Stimulated activated CD4-positive, alpha-beta T cell treated with anti-CD3 and anti-CD28 coated beads, Interleukin-15, amount 100 ng/mL, for 1 hour (primary cell): ENCODE measurements at places on chromosomes 2 and 18.

- no peak for DNase-seq
Observed at GRCh38 chr2:14348247-14348646, 284.3 kb upstream of the LRATD1 start.

- DNase-seq, result no peak
Observed at GRCh38 chr2:9519250-9519649, 36.4 kb downstream of the ADAM17 start.

- DNase-seq, result no peak
Observed at GRCh38 chr18:74486119-74486849, 9.9 kb upstream of the CNDP2 start.

GRCh38 chr2:182444806-182445205, 18.0 kb upstream of the PDE1A start:
- DNase-seq, result no peak

DNA sequence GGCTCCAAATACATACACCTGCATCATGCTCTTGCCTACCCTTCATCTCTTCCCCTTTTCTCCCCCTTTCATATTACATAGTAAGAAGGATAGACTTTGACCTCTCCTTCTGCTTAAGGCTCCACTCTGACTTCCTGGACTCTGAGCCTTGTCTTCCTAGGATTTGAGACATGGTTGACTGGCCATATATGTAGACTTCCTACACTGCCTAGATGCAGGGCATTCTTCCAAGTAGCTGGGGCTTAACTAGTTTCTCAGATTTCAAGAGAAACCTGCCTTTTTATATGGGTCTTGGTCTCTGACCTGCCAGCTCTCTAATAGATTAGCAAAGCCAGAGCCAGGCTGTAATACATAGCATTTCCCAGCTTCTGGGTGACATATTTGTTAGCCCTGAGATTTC, 35.4 kb upstream of the CYP26B1 start:
- DNase-seq, result no peak

DNA sequence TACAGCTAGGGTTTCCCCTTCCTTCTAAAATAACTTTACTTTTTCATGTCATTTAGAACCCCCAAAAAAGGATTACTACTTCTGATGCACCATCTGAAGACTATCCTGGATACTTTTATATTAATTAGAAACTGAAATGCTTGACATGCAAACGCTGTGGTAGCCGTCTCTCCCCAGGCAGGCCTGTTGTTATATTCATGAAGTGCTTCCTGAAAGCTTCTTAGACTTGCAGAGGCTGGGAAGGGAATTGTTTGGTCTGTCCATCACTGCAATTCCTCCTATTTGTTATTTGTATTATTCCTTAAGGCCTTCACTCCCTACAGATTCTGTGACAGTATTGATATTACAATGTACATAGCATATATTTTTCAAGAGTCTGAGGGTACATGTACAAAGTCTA, 370.2 kb downstream of the NRXN1 start:
- DNase-seq, result no peak

DNA sequence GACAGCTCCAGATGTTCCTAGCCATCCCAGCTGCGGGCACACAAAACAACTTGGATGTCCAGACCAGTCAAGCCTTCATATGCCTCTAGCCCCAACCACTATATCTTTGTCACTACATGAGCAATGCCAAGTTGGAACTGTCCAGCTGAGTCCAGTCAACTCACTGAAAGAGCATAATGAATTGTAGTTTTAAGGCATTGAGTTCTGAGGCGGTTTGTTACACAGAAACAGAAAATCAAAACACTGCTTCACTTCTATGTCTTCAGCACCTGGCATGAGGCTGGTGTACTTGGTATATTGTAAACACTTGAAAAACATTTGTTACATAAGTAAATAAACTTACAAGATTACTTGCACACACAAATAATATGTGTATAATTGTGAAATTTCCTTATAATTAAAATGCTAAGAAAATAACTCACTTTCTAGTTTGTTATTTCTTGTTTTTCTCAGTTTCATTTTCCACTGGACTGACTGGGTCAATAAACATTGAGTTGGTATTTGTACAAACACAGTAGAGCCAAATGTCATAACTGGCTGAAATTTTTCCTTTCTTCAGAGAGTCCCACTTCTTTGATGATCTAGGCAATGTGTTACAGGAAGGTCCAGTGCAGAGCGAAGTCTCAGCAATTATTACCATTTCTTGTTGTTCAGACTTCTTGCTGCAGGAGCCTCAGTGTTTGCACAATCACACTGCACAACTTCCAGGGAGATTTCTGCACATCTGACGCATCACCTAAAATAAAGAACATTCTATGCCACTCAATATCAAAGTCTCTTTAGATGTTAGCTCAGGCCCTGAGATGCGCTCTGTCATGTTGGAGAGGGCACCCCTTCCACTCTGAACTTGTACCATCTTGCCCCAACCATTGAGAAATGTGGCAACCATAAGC, 38.2 kb upstream of the DPP4 start:
- no peak for DNase-seq

DNA sequence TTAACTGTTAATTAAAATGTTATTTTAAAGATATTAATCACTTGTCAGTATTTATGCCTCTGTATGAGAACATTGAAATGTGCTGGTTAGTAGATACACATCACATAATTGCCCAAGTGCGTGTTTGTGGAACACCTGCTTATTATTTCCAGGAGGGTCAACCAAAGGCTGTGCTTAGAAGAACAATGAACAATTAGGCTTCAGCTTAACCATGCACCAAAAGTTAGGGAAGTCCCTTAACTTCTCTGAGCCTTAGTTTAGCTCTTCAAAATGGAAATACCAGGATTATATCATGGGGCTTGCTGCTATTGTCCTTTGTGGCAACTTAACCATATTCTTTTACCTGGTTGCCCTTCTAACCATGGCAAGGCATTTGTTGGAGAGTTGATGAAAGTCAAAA, 43.0 kb upstream of the PLA2R1 start:
- DNase-seq, result no peak

DNA sequence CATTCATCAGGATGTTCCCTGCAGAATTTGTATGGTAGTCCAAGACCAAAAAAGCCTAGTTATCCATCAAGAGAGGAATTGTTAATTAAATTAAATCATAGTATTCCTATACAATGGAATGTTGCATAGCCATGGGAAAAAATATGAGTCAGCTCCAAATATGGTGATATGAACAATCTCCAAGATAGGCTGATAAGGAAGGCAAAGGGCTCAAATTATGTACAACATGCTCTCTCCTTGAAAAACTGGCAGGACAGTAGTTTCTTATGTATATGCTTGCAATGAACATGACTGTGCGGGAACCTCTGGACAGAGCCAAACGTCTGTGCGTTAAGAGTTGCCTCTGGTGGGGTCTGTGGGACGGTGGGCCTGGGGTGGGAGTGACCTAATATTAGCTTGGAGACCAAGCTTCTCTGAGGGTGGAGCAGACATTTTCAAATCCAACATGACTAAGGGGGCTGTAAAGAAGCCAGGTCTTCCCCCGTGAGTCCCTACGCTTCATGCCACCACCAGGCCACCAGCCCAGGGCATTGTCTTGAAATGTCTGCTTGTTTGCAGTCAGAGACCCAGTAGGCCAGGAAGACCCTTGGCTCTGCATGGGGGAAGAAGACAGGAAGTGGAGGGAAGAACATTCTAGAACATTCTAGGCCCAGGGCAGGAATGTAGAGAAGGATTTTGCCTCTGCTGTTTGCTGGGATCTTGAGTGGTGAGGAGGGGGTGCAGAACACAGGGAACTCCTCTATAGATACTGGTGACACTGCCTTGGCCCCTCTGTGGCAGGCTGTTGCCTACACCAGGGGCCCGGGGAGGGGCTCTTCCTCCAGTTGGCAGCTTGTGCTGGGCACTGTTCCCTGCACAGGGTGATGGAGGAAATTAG, 244.0 kb upstream of the HS6ST1 start:
- no peak for DNase-seq

- DNase-seq, result no peak
Observed at GRCh38 chr2:156489195-156489594, 53.0 kb downstream of the GPD2 start.

GRCh38 chr2:76211991-76212985, 501.6 kb upstream of the GCFC2 start:
- no peak for DNase-seq

DNA sequence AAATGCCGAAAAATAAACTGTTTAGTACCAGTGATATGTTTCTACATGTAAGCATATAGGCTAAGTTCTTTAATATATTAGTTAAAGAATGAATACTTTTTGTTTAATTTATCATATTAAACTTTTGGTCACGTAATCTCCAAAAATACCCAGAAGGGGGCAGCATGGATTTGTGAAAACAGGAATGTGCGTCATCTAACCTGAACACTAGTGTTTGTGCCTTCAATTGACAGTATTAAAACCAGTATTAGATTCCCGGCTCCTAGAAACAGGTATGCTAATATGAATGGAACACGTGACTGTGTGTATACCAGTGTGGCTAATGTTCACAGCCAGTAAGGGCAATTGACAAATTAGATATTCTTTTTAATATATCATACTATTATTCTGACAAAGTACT, 51.8 kb downstream of the WDR7 start:
- no peak for DNase-seq

GRCh38 chr2:207258263-207258991, 92.7 kb upstream of the KLF7 start:
- DNase-seq, result no peak

- no peak for DNase-seq
Observed at GRCh38 chr18:57915865-57916582, 112.9 kb upstream of the ATP8B1 start.

GRCh38 chr2:55801436-55801835, 107.8 kb upstream of the PNPT1 start:
- no peak for DNase-seq

GRCh38 chr2:16568998-16569784, 96.4 kb downstream of the CYRIA start:
- no peak for DNase-seq

GRCh38 chr2:43158259-43158880, 68.0 kb downstream of the ZFP36L2 start:
- no peak for DNase-seq

DNA sequence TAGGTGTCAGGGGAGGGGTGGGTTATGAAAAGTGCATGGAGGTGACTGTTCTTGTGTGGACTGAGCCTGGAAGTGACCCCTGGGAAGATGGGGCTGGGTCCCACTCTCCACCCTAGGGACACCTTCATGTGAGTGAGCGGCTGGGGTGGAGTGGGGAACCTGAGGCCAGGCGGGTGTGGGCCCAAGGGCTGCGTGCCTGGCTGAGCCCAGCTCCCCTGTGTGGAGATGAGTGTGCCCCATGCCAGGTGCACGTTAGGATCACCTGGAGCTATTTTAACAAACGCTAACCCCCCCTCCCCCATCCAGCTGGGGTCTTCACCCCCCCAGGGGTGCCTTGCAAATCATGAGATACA, 26.5 kb downstream of the ZAP70 start:
- no peak for DNase-seq

DNA sequence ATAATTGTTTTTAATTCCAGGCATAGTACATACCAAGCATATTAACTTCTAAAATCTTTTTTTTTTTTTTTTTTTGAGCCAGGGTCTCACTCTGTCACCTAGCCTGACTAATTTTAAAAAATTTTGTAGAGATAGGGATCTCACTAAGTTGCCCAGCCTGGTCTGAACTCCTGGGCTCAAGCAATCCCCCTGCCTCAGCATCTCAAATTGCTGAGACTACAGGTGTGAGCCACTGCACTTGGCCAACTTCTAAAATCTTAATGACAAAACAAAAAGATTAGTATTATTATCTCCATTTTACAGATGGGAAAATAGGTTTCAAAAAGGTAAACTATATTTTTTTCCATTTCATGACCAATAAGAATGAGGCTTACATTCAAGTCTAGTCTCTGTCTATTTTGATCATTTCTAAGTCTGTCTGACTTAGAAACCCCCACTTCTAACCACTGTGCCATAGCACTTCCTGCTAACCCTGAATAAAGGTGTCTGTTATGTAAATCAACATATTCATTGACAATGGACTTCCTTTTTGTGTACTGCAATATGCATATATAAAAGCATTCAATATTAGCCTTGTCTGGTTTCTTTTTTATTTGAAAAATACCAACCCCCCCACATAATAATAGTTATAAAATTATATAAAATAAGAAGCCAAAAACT, 28.7 kb upstream of the ZEB2 start:
- DNase-seq, result no peak

DNA sequence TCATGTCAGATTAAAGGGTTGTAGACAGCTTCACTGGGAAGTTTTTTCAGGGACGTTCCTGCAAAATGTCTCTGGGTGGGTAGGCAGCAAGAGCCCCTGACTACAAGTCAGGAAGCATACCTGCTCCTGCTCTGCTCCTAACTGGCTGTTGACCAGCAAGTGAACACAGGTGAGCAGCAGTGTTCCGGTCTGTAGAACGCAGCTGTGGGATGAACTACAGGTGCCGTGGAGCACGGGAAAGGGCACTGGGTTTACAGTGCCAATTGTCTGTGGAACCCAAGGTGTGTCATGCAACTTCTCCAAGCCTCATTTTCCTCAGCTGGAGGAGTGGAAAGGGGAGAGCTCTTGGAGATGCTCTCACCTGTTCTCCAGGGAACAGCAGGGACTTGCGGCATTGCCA, 6.6 kb downstream of the ASB18 start:
- DNase-seq, result no peak

- DNase-seq, result no peak
Observed at GRCh38 chr2:227671170-227671905, 4.7 kb downstream of the SCYGR5 start.

DNA sequence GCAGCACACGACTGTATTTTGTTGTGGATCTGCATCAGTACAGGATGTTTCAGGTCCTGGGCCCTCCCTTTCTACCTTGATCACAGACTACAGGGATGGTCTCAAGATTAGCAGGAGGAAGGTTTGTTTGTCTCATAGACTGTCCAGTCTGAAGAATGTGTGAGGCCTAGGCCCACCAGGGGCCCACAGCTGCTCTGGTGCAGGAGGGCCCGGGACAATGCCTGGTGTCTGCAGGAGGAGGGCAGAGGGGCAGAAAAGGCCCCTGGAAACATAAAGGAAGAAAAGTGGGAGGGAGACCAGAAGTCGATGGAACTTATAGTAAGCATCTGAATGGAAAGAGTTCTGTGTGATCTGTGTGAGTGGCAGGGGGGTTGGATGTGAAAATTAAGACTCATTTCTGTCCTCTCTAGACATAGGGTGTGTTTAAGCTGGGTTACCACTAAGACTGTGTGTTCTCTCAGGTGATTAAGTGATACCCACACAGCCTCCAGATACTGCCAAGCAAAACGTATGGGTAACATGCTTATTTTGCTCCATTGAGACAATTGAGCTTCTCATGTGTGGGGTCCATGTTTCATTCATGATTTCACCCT, 33.4 kb upstream of the LPIN2 start:
- DNase-seq, result no peak

DNA sequence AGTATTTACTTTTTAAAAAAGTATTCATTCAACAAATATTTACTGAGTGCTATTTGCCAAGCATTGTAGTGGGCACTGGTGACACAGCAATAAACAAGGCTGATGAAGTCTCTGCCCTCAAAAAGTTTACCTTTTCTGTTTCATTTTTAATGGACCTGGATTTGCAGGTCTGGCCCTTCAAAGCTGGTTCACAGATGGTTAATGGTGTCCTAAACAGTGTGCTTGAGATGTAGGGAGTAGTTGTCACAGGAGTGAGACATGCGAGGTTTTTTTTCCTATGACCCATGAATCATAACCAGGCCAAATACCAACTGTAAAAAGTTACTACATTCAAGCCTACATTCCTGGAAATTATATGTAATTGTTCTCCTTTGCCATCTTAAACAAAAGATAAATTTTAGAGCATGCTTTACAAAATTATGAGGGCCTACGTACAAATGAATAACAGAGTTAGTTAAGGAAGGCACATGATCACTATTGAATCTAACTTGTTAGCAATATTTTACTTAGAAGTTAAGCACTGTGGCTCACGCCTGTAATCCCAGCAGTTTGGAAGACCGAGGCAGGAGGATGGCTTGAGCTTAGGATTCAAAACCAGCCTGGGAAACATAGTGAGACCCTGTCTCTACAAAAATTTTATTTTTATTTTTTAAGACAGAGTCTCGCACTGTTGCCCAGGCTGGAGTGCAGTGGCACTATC, 223.9 kb downstream of the MBD5 start:
- no peak for DNase-seq
